ENCODE measurements at places on chromosomes 6 and 20.
A peak's percentile ranks its signal among the peaks of the same experiment; 100 is the strongest.

DNA sequence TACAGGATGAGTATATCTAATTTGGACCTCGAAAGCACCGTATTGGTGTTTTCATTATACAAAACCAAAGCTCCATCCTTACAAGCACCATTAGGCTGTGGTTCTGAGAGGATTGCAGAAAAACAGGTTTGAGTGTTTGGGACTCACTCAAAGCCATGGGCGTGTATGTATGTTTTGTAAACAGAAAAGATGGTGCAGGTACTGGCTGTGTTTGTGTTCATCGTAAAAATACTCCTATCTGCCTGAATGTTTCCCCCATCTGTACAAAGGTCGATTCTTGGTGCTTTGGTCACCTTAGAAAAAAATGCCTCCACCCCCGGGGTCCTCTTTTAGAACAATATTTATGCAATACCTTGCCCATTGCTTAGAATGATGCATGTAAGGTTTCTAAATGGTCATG, 286.6 kb downstream of the TSHZ2 start:
- DNase-seq, result no peak

DNA sequence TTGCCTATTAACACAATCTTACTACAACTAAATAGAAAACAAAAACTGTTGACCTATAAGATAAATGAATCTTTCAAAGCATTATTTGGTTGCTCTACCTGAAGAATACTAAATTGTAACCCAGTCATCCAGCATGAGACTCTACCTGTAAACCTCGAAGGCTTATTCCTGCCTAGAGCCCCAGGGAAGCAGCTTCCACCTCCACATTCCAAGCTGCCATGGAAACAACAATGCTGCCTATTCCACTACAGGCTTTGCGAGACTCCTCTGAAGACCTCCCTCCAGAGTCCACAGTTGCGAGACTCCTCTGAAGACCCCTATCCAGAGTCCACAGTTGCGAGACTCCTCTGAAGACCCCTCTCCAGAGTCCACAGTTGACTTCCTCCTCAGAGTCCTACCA, 15.7 kb downstream of the GMDS start:
- no peak for DNase-seq

DNA sequence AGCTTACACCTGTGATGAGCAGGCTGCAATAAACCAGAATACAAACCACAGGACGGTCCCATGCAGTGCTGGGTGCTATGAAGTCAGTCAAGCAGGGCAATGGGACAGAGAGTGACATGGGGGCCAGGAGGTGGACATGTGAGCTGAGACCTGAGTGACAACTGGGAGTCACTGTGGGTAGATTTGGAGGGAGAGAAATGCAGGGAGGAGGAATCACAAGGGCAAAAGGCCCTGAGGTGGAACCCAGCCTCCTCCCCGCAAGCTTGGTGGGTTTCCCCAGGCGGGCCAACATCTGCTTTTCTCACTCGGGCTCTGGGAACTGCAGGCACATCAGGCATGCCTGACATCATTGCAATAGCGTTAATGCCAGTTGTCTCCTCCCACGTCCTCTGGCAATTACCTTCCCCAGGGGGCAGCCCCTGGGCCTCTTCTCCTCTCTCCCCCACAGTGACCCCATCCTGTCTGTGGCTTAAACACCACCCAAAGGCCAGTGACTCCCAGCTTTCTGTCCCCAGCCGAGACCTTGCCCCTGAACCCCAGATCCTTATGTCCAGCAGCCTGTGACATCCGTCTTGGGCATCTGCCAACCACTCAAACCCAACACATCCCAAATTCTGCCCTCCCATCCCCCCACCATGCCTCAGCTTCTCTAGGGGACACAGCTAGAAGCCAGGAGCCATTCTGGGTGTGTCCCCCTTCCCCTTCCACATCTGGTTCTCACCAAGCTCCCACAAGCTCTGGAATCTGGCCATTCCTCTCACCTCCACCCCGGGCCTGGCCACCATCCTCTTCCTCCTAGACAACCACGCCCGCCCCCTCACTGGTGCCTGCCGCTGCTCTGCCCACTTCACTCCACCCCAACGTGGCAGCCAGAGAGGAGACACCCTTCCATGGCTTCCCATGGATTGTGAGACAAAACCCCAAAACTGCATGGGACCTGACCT, 28.2 kb downstream of the PDRG1 start:
- DNase-seq, result no peak

DNA sequence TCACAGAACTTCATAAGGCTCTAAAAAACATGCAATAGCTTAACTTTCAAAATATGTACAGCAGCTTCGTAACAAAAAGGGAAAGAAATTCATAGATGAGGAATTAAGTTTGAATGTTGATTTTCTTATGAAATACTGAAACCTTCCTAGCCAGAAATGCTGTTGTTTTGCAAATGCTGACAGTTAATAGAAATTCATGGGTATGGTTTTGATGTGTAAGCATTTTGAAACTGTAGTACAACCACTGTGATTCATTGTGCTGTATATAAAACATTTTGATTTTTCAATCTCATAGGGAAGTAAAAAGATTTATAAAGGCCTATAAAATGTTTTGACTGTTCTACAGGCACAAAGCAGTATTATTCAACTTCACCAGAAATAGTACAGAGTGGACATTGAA, 228.4 kb upstream of the EYS start:
- no peak for DNase-seq

DNA sequence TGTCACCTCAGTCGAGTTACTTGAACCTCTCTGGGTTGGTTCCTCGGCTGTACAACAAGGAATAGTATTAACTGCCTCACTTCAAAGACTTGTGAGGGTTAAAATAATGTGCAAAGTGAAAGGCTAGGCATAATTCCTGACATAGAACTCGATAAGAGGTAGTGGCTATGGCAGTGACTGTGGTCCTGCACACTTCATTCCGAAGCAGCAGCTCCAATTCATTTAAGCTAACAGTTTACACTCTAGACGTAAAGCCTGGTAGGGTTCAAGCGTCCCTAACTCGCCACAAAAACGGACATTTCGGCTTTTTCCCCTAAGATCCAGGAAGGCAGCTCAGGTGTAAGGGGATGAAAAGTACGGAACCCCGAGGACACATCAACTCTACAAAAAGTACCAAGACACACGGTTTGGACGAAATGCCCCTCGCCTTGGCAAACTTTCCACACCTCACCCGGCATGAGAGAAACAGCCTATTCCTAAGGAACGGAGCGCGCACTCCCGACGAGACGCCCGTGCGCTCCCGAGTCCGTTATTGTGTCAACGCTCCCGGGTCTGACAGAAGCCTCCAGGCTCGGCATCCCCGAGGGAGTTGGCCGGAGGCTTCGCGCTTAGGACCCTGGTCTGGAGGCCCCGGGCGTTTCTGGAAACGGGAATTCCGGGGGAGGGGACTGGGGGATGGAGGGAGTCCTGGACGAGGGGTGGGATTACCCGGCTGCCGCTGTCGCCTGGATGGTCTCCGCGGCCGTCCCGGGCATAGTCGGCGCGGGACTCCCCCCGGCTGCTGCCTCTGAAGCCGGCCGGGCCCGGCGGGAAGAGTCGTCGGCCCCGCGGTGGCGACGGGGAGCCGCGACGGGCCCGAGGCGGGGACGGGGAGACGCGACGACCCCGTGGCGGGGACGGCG, 937 bp downstream of the ZNF318 start:
- DNase-seq, result peak; percentile 38

DNA sequence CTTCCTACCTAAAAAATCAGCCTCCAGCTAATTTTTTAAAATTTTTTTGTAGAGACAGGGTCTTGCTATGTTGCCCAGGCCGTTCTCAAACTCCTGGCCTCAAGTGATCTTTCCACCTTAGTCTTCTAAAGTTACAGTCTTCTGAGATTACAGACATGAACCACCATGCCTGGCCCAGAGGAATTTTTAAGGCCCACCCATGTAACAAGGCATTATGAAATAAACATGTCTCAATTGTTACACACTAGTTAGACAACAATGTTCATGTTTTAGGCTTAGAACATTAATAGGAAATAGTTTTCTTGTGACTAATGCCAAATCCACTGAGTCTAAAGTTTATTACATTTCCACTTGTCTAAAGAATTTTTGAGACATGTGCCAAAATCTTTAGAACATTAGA, 221.2 kb downstream of the LAMA2 start:
- DNase-seq, result peak; percentile 90

GRCh38 chr6:56552187-56553130, 90.2 kb downstream of the DST start:
- no peak for DNase-seq

DNA sequence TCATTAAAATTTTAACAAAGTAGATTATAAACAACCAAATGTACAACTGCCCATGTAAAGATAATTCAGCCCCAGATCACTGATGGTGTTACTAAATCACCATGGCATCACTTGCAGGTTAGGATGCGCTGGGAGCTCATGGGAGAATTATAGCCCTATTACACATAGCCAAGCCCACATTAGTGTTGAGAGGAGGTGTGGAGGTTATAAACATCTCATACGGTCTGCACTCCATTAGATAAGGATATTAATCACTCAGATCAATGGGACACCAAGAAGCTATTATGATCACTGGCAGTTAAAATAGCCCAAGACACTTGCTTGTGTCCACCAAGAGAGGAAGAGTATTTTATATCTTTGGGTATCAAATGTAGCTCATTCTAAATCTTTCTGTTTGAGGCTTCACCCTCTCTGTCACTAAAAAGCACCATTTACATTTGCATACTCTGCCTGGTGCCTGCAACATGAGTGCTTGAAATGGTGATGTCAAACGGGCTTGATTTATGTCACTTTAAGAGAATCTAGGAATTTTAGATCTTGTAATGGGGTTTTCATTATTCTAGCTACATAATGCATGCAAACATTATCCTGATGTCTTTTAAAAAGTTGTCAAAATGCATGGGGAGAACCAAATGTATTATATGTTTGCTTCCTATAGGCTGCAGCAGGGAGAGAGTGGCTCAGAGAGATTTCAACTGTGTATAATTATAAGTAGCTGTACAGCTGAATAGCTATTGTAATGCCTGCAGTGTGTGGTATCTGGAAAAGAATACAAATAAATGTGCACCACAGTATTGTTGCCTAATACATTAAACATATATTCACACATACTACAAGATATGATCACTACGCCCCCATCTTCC, 654.1 kb upstream of the MARCKS start:
- DNase-seq, result no peak

GRCh38 chr6:129597023-129597713, 112.8 kb downstream of the ARHGAP18 start:
- DNase-seq, result no peak

DNA sequence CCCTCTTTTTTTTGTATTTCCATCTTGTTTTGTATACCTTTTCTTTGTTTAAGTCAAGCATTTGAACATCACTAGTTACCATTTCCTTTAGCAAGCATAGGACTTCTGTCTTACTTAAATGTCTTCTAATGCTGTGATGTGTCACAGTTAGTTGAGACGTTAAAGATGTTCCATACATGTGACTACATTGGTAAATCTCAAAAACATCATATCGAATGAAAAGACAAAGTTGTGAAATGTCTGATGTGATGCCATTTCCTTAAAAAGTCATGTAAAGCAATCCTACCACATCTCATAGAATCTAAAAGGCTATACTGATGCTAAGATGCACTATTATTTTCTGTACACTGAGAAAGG, 26.8 kb downstream of the SLC16A10 start:
- peak; percentile 9 for DNase-seq

DNA sequence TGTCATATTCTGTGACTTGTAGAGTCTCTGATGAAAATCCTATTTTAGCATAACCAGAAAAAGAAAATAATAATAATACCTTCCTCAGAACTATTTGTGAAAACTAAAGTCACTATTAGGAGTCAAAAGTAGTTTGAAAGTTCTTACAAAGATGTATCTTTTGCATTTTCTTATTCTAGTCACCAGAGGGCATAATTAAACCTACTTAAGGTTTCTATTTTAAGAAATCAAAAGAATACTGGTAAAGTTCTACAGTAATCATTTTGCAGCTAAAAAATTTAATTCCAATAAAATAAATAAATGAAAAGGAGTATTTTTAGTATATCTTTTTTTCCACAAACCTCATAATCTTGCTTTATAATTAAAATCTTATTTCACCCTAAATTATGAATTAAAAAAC, 28.0 kb upstream of the MCM9 start:
- DNase-seq, result peak; percentile 45

GRCh38 chr20:38226553-38226952, 34.0 kb downstream of the KIAA1755 start:
- DNase-seq, result no peak

GRCh38 chr6:40688214-40688761, 101.1 kb upstream of the LRFN2 start:
- no peak for DNase-seq

DNA sequence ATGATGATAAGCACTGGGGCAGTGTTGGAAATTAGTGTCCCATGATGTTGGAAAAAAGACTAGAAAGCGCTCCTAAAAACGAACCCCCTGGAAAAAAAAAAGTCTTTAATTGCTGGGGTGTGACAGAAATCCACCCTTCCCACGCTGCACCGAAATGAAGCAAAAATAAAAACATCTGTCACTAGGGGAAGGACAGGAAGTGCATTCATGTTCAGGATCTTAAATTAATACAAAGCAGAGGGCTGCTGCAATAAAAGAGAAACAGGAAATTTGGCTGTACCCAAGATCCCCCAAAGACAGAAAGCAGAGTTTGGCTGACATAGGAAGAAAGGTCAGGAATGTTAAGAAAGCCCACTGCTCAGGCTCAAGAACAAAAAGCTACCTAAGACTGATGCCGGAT, 333.9 kb downstream of the TBC1D32 start:
- DNase-seq, result no peak

GRCh38 chr6:42163981-42164380, 9.2 kb upstream of the GUCA1A start:
- DNase-seq, result no peak

DNA sequence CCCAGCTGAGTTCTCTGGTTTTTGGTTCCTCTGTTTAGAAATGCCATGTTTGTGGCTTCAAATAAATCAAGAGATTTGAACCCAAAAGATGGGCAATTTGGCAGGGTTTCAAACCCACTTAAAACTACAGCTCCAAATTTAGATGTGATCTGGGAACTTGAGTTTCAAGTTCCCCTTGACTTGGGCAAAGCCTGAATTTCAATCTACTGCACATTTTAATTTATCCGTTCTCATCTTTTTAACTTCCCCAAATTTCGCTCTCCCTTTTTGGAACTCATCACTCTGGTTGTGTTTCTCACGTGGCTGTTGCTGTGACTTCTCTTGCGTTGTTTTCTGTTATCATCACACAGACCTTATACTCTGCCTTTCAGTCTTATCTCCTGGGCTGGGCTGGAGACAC, 230.9 kb downstream of the CDC5L start:
- DNase-seq, result no peak

GRCh38 chr20:5039255-5039657, 37.9 kb upstream of the SLC23A2 start:
- DNase-seq, result no peak

DNA sequence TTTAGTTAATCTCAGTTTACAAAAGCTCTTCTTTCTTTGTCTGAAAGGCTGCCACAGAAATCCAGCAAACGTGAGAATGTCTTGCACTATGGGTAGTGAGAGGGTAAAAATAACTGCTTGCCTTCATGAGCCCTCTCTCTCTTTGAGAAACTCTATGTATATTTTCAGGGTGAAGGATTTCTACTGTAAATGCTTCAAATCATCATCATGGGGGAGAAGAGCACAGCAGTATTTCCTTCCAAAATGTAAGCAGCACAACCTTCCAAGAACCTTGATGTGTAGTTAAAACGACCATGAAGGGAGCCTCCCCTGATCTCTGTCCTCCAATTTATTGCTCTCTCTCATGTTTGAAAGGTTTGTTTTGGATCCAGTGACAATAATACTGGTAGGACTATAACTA, 141.3 kb upstream of the CENPW start:
- DNase-seq, result no peak
